ENCODE measurements at places on chromosomes 5 and 9. TPM values are rescaled to one million over a fixed set of nuclear protein-coding genes. Genes with fewer than 3 reads are reported as not detected.

DNA sequence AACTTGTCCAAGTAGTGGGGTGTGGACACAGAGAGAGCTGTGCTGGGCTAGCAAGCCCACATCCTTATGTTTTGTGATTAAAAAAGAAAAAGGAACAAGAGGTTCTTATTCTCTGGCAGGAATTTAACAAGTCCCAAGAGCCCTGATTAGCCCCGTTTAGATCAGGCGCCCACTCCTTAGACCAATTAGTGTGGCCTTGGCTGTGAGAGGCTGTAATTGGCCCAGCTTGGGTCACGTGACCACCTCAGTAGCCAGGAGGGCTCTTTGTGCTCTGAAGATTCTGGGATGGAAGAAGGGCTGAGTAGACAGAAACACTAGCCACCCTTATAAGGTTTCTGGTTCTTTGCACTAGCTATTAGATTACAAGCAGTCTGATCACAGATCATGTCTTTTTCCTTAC lies 31.1 kb downstream of the GCNT4 start:
- no peak for DNase-seq

GRCh38 chr5:84028093-84028492 lies 307.4 kb upstream of the HAPLN1 start:
- peak; percentile 57 for DNase-seq

The SPATA6L gene
- 2.7 TPM for total RNA-seq

- DNase-seq = peak; percentile 72
These were observed at the start of gene PCDHGB3 for GRCh38 chr5:141369994-141370848. PCDHGB3 (plus strand) TSS chr5:141370242; CDS start chr5:141370395, 153 bp downstream.

The IL5 gene
- total RNA-seq = not detected

The OGN gene
- not detected for total RNA-seq

The PCDHGC4 gene
- total RNA-seq = 1.2 TPM

DNA sequence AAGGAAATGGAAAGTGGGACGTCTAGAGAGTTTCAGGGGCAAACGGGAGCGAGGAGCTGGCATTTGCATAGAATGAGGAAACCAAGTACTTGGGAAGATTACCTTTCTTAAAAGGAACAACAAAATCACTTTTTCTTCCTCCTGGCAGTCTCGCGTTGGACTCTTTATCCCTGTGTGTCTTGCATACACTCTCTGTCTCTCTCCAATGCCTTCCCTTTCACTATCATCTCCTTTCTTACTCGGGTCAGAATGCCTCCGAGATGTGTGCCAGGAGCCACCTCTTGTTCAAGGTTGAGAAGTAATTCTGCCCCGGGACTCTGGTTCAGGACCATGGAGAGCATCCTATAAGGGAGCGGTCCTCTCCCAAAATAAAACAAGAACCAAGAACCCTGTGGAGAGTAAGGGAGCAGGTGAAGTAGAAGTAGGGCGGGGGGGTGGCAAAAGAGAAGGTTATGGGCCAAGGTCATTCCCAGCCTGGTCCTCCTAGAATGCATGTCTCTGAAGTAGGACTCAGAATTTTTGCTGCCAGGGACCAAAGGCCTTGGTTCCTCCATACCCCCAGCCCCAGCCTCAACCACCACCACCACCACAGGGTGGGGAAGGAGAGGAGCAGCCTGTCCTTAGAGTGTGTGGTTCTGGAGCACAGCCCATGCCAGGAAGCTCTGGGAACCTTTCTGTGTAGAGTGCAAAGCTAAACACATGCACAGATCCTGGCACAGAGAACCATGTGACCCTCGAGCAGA lies 72.1 kb upstream of the ARAP3 start:
- DNase-seq = peak; percentile 54

The FAM169A gene
- total RNA-seq = 4.0 TPM

GRCh38 chr5:123455640-123456039 lies 32.4 kb upstream of the CEP120 start:
- no peak for DNase-seq

- no peak for DNase-seq
These were observed 49.8 kb upstream of the OLFM1 start for GRCh38 chr9:135037521-135038250.

DNA sequence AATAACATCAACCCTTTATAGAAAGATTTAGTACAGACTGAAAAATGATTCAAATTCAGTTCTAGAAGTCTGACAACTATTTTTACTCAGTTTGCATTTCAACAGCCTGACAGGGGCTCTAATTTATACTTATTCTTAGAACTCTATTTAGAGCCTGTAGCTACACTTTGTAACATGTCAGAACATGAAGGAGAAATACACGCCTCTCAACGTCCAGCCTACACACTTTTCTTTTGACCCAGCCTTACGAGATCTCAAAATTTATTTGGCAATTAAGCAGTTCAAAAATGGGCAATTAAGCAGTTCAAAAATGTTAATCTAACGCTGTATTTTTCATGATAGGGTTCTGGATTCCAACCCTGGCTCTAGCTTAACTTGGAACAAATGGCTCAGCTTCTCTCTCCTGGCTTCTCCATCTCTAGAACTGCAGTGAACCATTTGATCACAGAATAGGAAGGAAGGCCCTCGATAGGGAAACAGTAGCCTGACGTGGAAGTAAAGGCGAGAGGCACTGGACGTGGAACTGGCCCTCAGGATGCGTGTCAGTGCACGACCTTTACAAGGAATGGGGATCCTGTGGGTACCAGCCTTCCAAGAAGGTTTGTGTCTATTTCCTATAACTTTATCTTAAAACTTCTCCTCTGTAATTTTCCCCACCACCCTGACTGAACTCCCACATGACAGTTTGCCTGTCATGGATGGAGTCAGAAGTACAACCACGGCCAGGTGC lies 66.4 kb downstream of the PRRT1B start:
- no peak for DNase-seq

GRCh38 chr9:122946461-122947005 lies 5.7 kb downstream of the RABGAP1 start:
- DNase-seq = peak; percentile 41

- DNase-seq = no peak
These were observed 33.5 kb downstream of the PRKACG start for GRCh38 chr9:68980341-68980914.

DNA sequence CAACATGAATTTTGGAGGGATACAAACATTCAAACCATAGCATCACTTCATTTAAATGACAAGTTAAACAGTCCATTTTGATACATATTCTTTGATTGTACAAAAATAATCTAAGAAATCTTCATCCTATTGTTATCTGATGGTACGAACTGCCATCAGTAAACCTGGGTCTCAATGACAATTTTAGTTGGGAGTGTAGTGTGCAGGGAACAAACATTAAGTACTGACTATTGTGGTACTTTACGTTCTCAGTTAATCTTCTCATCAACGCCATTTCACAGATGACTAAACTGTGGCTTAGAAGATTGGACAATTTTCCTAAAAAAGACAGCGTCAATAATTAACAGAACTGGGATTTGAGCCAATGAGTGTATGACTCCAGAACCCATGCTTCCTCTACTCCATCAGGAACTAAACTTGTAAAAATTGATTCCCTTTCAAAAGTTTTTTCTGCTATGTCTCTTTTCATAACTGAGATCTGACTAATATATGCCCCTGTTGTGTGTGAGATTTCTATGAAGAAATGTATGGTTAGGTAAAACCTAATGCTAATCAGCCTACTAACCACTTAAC lies 21.1 kb downstream of the TNPO1 start:
- peak; percentile 55 for DNase-seq

DNA sequence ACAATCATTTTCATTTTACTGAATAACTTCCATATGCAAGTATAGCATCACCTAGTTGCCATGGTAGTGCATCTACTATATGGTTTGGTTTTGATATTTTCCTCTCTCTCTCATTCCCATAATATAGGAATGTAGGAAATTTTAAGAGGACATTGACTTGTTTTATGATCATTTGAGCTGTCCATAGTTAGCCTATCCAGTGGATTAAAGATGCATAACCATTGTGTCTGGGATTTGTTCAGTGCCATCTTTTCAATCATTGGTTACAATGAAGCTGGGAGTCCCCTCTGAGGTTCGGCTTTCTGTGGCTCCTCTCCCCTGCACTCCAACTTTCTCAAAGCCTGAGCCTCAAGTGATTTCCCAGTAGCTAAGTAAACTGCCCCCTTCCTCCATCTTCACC lies 458.5 kb downstream of the RAB3C start:
- no peak for DNase-seq

DNA sequence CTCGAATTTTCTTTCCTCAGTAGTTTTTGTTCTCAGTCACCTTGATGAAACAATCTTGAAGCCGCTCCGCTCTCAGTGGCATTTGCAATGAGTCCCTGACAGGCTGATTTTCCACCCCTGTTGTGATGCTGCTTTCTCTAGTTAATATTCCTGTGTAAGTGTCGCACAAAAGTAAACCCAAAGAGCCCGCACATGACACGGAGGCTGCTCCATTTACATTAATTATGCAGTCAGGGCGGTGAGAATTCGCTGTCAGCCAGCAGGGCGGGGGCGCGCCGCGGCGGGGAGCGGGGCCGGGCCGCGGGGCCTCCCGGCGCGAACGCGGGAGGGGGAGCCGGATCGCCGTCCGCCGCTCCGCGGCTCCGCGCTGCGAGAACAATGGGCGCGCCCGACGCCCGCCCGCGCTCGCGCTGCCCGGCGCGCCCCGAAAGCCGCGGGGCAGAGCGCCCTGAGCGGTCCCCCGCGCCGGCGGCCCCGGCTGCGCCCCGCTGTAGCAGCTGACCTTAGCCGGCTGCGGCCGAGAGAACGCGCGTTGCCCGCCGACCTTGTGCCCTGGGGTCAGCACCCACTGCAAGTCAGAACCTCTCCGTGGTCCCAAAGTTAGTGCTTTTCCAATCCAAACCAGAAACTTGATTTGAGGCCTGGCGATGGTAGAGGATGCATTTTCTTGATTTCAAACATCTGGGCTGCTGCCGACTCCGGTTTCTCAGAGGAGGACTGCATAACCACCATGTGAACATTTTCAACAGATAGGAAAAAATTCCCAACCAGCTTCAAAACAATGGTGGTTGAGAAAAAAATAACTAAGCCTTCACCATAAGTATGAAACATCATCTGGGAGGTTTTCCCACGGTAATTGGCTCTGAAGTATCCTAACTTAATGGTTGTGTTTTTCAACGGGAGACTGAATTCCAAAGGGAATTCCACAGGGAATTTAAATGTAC lies 142.6 kb downstream of the PBX3 start:
- peak; percentile 56 for DNase-seq

The CCL28 gene
- 1.2 TPM for total RNA-seq

- no peak for DNase-seq
These were observed 36.9 kb upstream of the SLC1A3 start for GRCh38 chr5:36569491-36569890.

The GARIN3 gene
- not detected for total RNA-seq

All from dermis blood vessel endothelial cell (primary cell).